ENCODE measurements at places on chromosomes 7 and 10.

DNA sequence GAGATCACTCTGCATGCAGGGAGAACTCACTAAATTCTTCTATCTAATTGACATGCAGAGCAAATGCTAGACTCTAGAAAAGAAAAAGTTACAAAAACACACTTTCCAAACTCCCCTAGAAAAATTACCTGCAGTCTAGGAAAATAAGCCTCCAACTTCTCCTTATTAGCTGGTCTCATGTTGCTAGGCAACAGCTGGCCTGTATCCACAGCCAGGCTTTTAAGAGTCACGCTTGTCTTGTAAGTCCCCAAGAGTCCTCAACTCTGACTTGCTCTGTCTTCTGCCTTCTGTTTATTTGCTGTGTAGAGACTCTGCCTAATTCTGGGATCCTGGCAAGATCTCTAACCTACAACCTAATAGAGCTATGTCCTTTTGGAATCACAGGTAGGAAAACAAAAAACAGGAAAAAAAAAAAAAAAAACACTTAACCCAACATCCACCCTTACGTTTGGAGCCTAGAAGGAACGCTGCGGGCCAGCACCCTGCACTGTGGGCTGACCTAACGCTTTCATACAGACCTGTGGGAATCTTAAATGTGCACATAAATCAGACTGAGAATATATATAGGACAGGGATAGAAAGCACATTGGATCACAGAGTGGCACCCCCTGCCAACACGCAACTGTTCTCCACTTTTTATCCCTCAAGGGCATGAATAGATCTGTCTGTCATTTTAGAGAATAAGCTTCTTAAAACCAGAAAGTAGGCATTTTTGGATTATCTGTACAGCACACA is 117.0 kb upstream of the PTPRZ1 start:
- no peak for DNase-seq

DNA sequence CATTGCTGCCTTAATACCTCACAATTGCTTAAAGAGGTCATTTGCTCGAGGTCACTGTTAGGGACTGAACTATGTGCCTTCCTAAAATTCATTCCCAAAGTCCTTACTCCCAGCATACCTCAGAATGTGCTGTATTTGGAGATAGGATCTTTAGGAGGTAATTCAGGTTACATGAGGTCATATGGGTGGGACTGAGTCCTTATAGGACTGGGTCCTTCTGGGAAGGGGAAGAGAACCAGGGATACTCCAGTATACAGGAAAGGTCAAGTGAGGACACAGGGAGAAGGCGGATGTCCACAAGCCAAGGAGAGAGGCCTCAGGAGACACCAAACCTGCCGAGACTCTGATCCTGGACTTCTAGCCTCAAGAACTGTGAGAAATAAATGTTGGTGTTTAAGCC is 253.3 kb downstream of the PRPF18 start:
- no peak for DNase-seq

- no peak for DNase-seq
These were observed 3.4 kb downstream of the ZNF239 start for GRCh38 chr10:43570971-43571370.

DNA sequence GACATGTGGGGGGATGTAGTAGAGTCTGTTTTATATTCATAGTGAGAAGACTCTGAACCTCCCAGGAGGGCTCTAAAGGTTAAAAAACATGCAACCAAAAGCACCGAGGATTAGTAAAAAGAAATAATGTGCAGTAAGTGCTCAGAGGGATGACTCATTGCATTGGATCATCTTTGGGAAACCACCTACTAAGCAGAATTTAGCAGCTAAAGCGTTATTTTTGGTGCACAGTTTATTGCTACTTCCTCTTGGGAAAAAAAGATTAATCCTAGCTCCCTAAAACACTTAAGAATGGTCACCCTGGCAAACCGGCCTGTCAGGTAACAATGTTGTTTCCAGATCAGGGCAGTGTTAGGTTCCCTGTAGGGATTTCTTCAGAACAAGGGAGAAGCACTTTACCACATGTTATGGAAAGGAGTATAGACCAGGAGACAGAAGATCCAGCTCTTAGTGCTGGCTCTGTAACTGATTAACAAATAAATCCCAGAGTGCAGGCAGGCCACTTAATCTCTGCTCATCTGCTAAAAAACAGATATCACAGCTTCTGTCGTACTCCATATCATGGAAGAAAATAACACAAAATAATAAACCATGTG is 44.8 kb upstream of the FAM133B start:
- DNase-seq, result no peak

DNA sequence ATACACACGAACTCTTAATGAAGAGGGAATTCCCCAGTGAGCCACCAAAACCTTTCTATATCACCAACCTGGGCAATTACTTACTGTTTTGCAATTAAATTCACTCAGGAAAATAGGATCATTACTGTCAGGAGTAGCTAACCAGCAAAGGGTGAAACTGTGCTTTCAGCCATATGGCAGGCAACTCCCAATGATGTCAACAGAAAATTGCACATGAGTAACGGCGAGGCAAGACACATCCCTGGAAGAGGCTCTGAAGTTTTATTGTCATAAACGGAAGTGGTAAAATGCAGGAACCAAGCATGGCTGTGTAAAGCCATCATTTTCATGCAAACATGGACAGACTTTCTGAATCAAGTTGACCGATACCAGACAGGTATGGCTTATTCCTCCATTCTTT is 548.9 kb upstream of the AUTS2 start:
- DNase-seq, result no peak

- DNase-seq, result no peak
These were observed 136.9 kb downstream of the KCNMA1 start for GRCh38 chr10:77500754-77501151.

DNA sequence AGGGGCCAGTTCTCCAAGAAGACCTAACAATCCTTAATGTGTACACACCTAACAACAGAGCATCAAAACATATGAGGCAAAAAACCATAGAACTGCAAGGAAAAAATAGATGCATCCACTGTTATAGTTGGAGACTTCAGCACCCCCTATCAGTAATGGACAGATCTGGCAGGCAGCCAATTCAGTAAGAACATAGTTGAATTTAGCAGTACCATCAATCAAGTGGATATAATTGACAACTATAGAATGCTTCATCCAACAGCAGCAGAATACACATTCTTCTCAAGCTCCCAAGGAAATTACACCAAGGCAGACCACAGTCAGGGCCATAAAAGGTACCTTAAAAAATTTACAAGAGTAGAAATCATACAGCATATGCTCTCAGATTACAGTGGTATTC is 42.2 kb downstream of the POLL start:
- DNase-seq, result no peak

GRCh38 chr10:102878629-102879028 is 9.4 kb downstream of the AS3MT start:
- no peak for DNase-seq

DNA sequence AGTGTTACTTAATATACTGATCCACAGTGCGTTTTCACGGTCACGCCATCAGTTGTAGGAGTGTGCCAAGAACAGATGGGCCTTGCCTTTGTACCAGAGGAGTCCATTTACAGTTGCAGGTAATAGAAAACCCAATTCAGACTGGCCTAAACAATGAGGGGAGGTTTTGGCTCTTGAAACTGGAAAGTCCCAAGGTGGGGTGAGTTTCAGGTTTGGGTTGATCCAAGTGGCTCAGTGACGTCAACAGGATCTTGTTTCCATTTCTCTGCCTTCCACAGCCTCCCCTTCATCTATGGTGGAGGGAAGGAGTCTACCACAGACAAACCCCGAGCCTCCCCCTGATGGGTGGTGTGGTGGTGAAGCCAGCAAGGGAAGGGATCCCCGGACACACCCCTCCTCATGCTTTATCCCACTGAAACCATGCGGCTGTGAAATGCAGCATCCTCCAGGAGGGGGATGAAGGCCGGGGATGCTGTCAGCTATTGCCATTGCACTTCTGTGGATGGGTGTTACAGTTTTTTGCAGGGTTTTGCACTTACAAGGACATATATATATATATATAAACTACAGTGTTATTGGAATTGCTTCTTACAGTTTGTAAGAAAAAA is 14.8 kb upstream of the SH2D4B start:
- DNase-seq, result no peak

GRCh38 chr10:12748186-12748585 is 253.3 kb downstream of the CCDC3 start:
- DNase-seq, result no peak

- DNase-seq, result no peak
These were observed 8.0 kb downstream of the RSU1 start for GRCh38 chr10:16809074-16809718.

DNA sequence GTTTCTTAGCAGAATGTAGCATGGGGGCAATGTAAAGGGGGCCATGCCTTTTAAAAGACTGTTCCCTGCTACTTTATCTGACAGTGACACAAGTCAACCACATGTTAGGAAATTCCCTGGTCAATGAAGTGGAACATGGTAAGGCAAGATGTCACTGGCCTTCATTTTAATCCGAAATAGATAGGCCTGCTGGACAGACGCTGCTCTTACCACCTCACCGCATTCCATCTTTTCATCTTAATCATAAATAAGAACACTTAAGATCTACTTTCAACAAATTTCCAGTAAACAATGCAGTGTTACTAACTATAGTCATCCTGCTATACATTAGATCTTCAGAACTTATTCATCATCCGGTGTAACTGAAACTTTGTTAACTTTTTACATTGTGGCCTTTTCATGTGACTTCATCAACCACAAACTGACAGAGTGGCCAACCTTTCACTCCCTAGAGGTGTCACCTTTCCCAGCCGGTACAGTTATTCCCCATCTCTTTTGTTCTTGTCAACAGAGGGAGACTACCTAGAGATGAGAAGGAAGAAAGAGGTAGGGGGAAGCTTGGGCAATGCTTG is 15.6 kb downstream of the ASB4 start:
- no peak for DNase-seq

DNA sequence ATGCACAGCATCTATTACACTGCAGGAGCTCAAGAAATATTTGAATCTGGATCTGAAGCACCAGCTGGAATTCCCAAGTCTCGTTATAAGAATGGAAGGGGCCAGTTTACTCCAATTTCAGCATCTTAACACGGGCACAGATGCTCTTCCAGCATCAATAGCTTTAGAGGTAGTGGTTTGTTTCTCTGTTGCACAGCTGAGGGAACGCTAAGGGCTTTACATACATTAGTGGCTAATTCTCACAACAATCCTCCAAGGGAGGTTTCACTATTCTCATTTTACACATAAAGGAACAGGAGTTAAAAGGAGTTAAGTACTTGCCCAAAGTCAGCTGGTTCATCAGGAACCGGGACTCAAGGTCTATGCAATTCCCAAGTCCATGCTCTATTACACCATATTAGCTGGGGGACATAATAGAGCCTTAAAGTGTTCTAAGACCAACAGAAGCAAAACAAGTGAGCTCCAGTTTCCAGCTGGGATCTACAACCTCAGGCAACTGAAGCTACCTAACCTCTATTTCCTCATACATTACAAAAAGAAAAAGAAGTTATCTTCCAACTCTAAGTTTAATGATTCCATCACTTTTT is 9.9 kb downstream of the XPNPEP1 start:
- DNase-seq, result no peak

- DNase-seq, result no peak
These were observed 125.1 kb upstream of the NOBOX start for GRCh38 chr7:144528536-144529045.

DNA sequence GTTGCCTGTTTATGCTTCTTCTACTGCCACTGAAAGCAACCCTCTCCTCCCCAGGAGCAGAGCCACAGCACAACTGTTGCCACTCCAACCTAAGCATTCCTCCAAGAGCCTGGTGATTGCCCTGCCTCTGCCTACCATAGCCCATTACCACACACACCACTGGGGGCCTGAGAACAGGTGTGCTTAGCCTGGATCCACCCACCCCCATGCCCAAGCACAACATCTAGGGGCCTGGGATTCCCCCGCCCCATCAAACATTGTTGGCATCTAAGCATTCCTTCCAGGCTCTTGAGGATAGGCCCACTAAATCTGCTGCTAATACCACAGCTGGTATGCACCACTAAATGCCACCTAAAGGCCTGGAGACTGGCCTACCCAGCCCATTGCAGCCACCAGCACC is 43.3 kb upstream of the ASAH2 start:
- no peak for DNase-seq

DNA sequence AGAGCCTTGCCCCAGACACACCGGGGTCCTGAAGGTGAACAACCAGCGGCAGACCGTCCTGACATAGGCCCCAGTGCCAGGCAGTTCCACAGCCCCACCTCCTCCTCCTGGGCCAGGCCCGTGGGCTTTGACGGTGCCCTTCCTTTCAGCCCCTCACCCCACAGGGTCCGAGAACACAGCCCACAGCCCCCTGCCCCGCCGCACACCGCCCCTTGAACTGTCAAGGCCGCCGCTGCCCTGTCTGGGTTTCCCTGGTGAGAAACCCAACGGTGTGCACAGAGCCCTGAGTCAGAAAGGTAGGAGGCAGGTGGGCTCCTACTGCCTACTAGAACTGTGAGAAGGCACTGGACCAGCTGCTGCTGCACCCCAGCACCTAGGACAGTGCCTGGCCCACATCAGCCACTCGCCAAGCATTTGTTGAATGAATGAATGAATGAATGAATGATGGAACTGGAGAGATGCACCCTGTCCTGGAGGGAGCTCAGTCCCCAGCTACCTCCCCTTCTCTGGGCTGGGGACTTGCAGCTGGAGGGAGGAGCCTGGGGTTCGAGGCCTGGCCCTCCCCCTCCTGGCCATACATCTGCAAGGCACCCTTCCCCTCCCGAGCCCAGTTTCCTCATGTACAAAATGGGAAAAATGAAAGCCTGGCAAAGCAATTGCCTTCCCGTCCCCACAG is 117.9 kb downstream of the SLIT1 start:
- DNase-seq, result no peak

- DNase-seq, result no peak
These were observed 8.8 kb upstream of the LIMK1 start for GRCh38 chr7:74074770-74075169.

GRCh38 chr7:135195968-135196629 is 15.2 kb downstream of the WDR91 start:
- DNase-seq, result no peak

DNA sequence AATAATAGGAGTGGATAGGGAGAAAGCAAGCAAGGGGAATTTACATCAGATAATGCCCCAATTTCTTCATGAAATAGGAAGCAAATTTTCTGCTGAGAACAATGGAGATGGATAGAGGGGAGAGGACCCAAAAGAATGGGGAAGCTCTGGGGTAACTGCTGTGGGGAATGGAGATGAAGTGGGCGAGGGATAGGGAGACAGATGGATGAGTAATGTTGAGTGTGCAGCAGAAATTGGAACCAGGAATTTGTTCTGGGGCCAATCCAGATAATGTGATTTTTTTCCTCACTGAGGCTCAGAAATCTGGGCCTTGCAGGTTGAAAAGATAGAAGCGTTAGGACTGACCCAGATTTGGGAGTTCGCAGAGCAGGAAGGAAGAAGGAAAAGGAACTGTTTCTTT is 24.5 kb upstream of the MRC1 start:
- DNase-seq, result no peak

All from activated naive CD8-positive, alpha-beta T cell treated with anti-CD3 and anti-CD28 coated beads, Interleukin-2, amount 10 ng/mL, durations not matched to agents 7 days and 5 days (primary cell).